Caco-2 (cell line): ENCODE measurements at places on chromosomes 16 and 17. TPM values are rescaled to one million over a fixed set of nuclear protein-coding genes. Genes with fewer than 3 reads are reported as not detected.

The SLC47A1 gene
- 0.43 and 0.72 TPM in 2 replicates for total RNA-seq

The FOXL1 gene
- total RNA-seq = 0.11 TPM in 1 of 2 replicates, not detected in the other

The CMTM2 gene
- total RNA-seq = not detected in 2 replicates

The CLEC18A gene
- 1.3 and 1.6 TPM in 2 replicates for total RNA-seq

The TEKT5 gene
- not detected in 2 replicates for total RNA-seq

The ZP2 gene
- total RNA-seq = not detected in 2 replicates

The FAM20A gene
- total RNA-seq = 0.34 and 0.44 TPM in 2 replicates

The HOXB8 gene
- total RNA-seq = 0.39 and 1.2 TPM in 2 replicates

The PRR35 gene
- total RNA-seq = 0.14 TPM in 1 of 2 replicates, not detected in the other

The GSG1L2 gene
- not detected in 2 replicates for total RNA-seq

The CHST4 gene
- not detected in 2 replicates for total RNA-seq

The NACA2 gene
- total RNA-seq = not detected in 2 replicates

The VTN gene
- total RNA-seq = 273 and 298 TPM in 2 replicates

The SCARF1 gene
- 0.14 and 0.51 TPM in 2 replicates for total RNA-seq

The SDR42E2 gene
- not detected in 2 replicates for total RNA-seq

The CDRT15L2 gene
- total RNA-seq = not detected in 2 replicates

The SYT17 gene
- total RNA-seq = 4.2 and 4.6 TPM in 2 replicates

The ABCC3 gene
- total RNA-seq = 39.3 and 45.6 TPM in 2 replicates

The FBXO39 gene
- total RNA-seq = not detected in 2 replicates
